ENCODE measurements at places on chromosomes 3 and 15. TPM values are rescaled to one million over a fixed set of nuclear protein-coding genes. Genes with fewer than 3 reads are reported as not detected.

The LRRC2 gene
- 2.2 TPM for total RNA-seq

- no peak for DNase-seq
Observed at GRCh38 chr3:55923207-55923606, 436.1 kb upstream of the WNT5A start.

The TTLL13 gene
- not detected for total RNA-seq

GRCh38 chr3:152390647-152391046 is 121.9 kb downstream of the MBNL1 start:
- DNase-seq = no peak

DNA sequence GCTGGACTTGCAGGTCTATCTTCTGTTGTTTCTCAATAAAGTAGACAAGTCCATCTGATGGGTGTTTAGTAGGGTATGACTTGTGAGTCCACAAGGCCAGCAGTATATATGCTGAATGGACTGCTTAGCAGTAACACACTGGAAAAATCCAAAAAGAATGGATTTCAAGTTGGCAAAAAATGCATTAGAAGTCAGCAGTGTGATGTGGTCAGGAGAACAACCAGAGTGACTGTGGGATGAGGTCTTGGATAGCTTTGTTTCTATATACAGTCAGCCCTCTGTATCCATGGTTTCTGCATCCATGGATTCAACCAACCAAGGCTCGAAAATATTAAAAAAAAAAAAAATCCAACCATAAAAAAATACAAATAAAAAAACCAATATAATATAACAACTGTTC is 55.8 kb downstream of the LPP start:
- no peak for DNase-seq

DNA sequence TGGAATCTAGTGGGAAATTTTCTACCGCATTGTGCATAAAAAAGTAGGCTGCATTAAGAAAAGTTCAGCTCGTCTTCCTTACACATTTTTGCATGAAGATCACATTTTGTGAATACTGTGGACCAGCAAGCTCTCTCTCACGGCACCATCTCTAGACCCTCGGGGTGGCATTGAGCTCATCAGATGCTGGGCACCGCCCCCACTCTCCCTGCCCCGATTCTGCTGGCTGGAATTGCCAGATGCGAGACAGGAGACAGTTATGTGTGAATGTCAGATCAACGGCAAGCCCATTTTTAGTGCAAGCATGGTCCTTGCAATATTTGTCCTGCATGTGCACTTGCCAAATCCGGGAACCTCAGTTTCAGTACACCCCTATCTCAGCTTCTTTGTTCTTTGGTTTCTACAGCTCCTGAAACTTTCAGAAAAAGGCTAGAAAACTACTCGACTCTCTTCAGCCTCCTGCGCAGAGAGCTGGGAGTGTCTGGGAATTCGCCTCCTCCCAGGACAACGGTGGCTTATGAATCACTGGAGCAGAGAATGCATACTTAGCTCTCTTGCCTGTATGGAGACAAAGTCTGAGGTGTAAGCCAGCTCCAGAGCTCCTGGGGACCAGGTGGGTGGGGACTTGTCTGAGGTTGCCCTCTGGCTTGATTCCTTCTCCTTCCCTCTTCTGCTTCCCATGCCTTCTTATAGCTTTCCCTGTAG is 285.2 kb upstream of the ATP10A start:
- DNase-seq = no peak

GRCh38 chr3:128993461-128994172 is at the start of gene CFAP92:
TSS of gene CFAP92 (minus strand) at chr3:128994076. CDS start at chr3:128993304, 772 bp downstream.
- no peak for DNase-seq

GRCh38 chr3:68699541-68699940 is 232.8 kb downstream of the TAFA4 start:
- DNase-seq = no peak

DNA sequence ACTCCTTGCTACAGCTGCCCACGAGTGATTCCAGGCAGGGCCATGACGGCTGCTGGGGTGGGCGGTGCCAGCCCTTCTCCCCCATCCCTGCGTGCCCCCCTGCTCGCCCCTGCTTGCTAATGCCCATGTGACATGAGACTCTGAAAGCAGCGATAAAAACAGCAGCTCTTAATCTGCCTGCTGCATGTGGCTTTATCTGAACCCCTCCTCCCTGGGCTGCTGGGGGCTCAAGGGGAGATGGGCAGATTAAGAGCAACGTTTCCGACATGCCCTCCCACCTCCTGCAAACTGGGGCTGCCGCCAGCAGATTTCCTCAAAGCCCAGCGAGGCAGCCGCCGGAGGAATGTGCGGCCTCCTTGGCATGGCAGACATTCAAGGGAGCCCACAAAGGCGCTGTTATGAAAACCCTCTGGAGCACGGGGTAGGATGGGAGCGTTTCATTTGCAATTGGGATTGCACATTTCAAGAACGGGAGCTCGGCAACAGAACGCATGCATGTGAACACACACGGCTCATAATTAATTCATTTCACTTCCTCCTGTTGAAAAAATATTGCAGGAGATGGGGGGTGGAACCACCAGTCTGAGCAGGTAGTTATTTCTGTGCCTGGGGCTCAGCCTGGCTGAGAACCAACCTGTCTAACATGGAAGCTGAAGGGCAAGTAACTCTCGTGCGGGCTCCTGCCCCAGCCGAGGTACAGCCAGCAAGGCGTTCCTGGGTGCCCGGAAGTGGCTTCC is 504.2 kb upstream of the PROK2 start:
- DNase-seq = no peak

The GOLGA8T gene
- total RNA-seq = not detected

The DUOXA1 gene
- total RNA-seq = 0.82 TPM

GRCh38 chr3:122200661-122201060 is 17.2 kb downstream of the CASR start:
- DNase-seq = no peak

The STRIT1 gene
- total RNA-seq = not detected

DNA sequence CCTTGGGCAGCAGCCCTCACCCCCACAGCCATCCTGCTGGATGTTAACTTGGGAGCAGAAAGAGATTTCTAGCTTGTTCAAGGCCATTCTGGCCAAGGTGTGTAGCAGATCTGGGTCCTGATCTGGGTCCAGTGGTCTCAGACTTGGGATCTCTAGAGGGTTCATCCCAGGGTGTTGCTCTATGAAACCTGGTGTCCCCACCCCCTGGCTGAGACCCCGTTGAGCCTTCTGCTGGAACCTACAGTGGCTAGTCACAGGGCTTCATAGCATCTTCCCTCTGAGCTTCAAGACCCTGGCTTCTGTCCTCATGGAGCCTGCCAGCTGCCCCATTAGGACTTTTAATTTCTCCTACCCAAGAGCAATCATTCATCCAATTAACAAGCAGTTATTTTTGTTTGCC is 64.3 kb downstream of the EPHB1 start:
- no peak for DNase-seq

- no peak for DNase-seq
Observed at GRCh38 chr3:4825436-4826236, 153.6 kb upstream of the BHLHE40 start.

DNA sequence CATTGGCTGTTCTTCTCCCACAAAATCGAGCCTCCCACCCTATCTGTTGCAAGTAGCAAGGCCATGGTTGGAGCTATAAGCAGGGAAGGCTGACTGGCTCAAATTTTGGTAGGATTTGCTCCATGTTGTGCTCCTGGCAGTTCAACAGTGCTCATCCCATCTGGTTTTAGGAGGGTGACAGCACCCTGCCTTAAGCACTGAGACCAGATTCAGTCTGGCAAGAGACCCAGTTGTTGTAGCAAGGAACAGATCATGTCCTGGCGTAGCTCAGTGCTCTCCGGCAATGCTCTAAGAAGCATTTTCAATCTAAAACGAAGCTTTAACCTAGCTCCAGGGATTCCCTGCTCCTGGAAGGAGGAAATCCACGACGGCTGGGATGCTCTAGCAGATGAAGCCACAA is 91.2 kb downstream of the RGMA start:
- no peak for DNase-seq

DNA sequence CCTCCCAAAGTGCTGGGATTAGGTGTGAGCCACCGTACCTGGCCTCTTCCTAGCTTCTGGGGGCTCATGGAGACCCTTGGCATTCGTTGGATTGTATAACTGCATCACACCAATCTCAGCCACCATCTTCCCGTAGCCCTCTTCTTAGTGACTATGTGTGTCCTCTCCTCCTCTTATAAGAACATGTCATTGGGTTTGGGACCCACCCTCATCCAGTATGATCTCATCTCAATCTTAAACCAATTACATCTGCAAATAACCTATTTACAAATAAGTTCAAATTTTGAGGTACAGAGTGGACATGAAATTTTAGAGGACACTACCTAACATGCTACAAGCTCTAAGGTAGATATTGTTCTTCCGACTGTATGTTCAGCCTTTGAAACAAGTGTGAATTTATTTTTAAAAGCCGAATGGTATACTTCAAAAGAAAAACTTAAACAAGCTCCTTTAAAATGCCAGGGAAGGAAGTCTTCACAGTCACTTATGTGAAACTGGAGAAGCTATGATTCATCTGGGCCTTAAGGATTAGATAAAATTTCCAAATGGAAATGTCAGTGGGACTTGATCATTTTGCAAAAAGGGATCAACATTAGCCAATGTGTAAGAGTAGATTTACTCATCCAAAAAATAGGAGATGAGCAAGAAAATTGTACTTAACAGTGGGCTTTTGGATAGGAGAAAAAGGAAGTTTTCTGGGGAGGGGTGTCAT is 225.7 kb downstream of the MEX3B start:
- no peak for DNase-seq

DNA sequence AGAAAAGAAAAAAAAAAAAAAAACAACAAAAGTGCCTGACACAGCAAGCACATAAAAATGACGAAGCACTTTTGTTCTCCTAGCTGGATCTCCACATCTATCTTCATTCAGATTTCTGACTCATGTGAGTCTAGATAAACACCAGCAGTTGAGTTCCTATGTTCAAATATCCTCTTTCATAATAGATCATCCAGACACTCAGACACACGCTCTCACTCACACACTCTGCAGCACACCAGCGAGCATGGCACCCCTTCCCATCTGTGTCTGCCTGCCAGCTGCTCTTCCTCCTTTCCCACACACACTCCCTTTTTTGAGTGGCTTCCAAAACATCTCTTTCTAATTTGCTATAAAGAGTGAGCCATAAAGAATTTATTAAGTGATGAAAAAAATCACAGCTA is 19.8 kb upstream of the CELF6 start:
- DNase-seq = no peak

- no peak for DNase-seq
Observed at GRCh38 chr3:169686874-169687273, 23.4 kb upstream of the MECOM start.

DNA sequence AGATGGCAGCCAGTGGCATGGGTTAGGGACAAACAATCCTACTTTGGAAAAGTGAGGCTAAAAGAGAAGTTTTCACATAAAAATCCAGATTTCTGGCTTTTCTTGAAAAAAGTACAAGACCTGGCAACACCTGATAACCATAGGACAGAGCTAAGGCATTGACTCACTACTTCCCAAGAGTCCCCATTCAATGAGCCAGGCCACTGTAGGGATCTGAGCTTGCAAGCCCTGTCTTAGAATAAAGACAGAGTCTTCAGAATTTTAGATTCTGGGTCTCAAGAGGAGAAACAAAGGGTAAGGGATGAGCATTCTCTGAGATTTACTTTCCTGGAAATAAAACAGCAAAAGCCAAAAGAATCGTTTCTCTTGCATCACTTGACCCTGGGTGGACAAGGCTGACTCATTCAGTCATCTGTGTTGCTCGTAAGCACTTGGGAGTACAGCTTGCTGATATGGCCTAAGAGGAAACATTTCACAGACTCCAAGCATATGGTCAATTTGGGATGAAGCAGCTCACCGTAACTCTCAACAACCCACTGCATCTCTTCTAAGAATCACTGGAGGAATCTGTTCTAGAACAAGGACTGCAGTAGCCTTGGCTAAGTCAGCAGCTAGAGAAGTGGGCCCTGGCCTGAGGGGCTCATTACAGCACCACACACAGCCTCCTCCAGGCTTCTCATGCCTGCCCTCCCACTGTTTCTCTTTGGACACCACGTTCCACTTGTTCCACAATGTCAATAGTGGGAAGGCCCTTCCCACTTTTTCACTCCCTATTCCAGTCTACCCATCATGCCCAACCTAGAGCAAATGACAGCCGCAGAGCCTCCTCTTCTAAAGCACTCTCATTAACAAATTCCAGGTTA is 86.2 kb downstream of the RFTN1 start:
- DNase-seq = no peak

The KIF15 gene
- total RNA-seq = 2.7 TPM

DNA sequence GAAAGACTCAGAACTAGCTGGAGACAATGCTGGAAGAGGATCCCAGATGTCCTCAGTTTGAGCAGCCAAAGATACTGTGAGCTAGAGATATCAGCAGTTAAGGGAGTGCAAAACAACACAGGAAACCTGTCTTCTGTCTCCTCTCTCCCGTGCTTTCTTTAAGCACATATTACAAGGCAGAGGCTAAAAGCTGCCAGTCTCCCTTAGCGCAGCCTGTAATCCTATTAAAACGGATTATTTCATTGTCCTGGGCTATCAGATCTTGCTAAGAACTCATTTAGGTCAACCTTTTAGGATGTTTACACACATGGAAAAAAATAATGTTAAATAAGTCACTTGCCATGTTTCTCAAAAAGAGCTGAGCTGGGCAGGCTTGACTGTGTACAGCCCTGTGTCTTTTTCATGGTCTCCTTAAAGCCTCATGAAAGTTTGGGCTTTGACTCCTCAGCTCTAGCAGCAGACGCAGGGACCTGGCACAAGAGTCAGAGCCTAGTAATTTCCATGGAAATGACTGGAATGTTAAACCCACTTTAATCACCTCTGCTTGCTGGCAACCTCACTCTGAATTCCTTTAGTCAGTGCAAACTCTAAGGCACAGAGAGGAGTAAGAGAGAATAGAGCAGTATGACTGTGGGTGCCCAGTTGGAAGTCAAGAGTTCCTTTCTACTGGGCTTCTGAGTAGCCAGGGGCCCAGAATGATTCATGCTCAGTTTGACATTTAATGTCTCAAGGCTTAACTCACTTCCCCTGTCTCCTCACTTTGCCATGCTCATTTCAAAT is 491.9 kb downstream of the NTRK3 start:
- DNase-seq = no peak

The NDUFAF3 gene
- 60.4 TPM for total RNA-seq

DNA sequence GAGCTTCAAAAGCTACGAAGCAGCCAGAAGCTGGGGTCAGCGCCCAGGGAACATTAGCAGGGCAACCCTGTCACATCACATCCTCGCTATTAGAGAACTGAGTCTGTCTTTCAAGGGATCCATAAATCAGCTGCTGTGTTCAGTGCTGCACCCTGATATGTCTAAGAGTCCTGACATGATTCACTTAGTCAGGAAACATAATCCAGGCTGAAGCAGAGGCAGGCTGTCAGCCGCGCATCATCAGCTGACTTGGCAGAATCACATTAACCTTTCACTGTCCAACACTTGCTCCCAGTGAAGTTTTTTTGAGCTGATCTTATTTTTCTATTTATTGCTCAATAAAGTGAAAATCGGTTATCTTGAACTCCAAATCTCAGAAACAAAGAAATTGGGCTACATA is 23.5 kb downstream of the MYH15 start:
- DNase-seq = no peak

DNA sequence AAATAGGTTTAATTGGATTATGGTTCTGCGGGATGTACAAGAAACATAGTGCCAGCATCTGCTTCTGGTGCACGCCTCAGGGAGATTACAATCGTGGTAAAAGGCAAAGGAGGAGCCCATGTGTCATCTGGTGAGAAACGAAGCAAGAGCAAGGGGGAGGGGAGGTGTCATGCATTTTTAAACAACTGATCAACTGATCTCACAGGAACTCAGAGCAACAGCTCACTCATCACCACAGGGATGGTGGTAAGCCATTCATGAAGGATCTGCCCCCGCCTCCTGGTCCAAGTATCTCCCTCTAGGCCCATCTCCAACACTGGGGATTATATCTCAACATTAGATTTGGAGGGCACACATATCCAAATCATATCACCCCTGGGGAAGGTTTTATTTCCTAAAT is 42.1 kb upstream of the FGF7 start:
- DNase-seq = no peak
